Ovary (tissue), 10 donors: ENCODE measurements at places on chromosomes 5 and 9.

GRCh38 chr5:122602700-122603099 lies 172.2 kb upstream of the SNX2 start:
- DNase-seq, result no peak

- no peak for DNase-seq
Measured at GRCh38 chr5:149518620-149519019, 32.6 kb downstream of the CSNK1A1 start.

DNA sequence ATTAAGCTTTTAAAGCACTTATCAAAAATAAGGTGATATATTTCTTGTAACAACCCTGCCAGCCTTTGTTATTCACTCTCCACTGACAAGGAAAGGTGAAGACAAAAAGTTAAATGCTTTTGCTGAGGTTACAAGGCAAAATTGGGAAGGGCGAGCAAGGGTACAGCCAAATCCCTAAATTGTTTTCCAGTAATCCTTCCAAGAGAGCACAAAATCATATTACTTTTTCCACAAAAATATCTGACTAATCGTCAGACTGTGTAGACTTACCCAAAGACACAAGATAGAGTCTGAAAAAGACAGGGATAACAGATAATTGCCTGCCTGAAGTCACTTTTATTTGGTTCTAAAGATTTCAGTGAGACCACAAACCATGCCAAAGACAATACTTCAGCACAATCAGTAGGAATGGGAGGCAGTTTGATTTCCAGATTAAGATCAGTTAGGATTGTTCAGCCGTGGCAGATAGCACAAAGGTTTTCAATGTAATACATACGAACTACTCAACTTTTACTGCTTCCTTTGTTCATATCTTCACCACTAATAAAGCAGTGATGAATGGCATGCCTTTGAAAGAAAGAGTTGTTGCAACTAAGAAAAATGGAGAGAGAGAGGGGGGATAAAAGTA lies 383.8 kb upstream of the TUSC1 start:
- DNase-seq, result no peak

DNA sequence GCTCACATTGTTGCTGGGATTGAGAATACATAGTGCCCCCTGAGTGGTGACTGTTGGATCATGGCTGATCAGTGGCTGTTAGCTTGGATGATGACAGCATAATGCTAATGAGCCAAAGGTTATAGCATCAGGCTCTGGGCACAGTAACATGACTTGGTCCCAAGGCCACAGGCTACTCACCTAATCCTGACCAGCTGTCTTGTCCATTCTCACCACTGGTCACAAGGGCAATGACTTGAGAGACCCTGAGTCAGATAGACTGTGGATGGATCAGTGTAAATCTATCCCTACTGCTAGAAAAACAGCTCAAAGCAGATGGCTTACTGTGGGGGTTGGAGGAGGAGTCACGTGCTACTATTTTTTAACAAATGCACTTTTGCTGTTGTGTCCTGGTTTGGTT lies 74.7 kb downstream of the AOPEP start:
- no peak for DNase-seq

GRCh38 chr5:15333091-15333490 lies 166.9 kb upstream of the FBXL7 start:
- DNase-seq, result no peak

GRCh38 chr5:140408750-140409241 lies 7.2 kb downstream of the ANKHD1 start:
- no peak for DNase-seq

DNA sequence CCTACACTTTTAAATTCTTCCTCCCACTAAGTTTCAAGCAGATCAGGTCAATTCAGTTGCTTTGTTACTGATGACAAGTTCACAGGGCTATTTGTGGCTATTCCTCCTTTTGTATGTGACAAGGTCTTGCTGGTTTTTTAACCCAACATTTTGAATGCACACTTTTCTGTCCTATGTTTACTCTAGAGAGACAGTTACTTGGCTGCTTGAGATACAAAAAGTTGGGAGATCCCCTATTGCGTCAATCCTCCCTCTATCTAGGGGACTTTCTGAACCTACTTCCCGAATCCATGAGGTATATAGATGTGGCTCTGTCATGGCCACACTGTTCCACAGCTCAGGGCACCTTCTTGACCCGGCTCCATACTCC lies 386.7 kb downstream of the NTRK2 start:
- DNase-seq, result no peak

GRCh38 chr5:42494414-42494813 lies 71.2 kb downstream of the GHR start:
- no peak for DNase-seq

GRCh38 chr5:8458038-8458383 lies 589.1 kb downstream of the MTRR start:
- DNase-seq, result no peak

DNA sequence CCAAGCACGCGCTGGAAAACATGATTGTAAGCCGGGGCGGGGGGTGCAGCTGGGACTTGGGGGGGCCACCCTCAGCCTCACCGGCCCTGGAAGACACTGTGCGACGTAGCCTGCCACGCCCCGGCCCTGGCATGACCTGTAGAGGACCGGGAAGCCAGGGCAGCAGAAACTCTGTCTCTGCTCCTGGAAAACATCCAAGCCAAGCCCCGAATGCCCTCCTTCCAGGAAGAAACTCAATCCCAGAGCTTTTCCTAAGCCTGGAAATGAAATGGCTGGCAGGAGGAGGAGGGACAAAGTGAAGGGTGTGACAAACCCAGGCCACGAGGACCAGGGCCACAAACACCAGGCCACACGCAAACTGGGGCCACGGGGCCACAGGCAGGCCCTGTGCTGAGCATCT lies 55.4 kb downstream of the KCNT1 start:
- no peak for DNase-seq

DNA sequence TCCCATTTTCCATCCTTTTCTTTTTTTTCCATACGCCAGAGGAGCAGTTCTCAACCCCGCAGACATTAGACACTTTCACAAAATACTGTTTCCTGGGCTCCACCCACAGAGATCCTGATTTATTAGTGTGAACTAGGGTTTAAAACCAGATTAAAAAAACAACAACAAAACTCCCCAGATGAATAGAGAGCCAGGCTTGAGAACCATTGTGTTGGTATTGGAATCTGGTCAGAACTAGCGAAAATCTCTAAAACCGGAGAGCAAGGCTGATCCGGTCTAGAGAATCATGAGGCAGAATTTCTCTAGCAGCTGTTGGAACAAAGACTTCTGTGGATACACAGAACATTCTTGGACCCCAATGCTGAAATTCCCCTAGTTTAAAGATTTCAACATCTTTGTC lies 173.0 kb downstream of the PCSK1 start:
- DNase-seq, result no peak

GRCh38 chr5:140112685-140113179 lies 1.2 kb upstream of the PURA start:
- no peak for DNase-seq

GRCh38 chr9:100379862-100380261 lies 27.1 kb upstream of the TEX10 start:
- DNase-seq, result no peak

DNA sequence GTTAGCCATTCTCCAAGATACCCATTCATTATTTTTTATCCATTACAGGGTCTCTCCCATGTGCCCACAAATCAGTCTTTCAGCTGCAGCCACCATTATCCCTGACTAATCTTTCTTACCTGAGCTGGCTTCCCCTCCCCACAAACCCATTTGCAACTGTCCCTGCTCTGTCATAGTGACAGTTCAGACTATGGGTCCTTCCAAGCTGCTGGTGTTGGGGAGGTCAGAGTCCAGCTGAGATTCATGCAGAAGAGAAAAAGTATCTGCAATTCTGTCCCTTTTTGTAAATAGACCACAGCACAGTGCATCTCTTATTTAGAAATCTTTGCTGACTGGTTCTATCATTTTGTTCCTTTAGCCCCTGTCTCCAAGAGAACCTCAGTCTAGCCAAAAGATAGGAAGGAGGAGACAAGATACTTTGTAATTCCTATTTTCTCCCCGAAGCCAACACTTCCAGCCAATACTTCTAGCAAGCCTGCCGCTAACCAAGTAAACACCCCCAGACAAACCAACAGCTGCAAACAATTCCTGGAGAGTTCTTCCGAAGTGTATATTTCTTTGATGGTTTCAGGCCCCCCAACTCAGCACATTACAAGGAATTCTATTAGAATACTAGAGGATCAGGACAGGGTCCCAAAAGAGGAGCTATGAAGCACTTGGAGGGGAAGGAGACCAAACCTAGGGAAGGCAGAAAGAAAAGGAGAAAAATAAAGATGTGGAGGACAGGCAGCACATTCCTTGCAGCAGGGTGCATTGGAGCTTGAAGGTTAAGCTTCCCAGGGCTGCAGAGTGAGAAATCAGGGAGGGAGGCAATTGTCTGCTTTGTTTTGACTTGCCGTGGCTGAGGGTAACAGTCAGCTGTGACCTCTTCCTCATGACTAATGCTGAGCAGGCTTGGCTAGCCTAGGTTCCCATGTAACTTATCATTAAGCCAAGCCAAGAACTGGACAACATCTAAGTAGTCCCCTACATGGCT lies 148.5 kb downstream of the SGCD start:
- DNase-seq, result peak; percentile 74

DNA sequence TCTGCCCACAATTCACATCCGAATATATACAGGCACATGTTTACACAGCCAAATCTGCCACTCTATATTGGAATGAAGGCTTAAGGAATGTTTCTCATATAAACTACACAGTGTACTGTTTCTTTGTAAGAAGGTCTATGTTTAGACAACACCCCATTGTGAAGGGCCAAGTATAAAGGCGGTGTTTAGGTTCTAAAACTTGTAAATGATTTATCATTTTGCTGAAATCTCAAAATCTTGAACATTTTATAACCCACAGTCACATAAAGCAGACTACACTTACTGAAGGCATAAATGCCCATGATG lies 94.0 kb downstream of the ZNF608 start:
- no peak for DNase-seq

GRCh38 chr5:163677092-163677491 lies 171.7 kb downstream of the MAT2B start:
- no peak for DNase-seq

GRCh38 chr5:97425511-97425910 lies 242.5 kb upstream of the RIOK2 start:
- DNase-seq, result no peak

DNA sequence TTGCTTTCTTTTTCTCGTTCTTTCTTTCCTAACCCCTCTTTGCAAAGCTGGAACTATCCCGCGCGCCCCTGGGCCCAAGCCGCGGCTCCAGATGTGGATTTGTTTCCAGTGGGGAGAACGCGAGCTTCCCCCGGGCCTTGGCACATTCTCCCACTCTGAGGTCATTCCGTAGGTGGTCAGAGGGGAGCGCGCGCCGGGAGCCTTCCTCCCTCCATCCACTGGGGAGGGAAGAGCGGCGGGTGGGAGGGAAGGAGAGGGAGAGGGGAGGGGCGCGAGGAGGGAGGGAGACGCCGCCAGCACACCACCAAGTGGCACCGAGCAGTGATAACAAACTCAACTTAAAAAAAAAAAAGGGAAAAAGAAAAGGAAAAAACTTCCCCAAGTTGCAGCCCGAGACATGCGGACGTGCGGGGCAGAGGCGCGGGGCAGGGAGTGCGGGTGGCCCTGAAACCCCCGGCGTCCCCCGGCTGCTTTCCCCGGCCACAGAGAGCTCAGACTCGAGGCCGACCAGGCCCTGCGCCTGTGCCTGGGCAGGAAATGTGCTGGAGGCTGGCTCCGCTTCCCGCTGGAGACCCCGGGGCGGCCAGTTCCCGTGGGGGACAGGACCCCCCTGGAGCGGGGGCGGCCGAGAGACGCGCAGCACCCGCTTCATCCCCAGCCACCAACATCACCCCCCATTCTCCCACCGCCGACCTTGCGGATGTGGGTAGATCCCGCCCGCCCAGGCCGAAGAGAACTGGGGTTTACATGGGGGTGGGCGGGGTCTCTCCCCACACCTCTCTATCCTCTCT lies 3.1 kb downstream of the IER5L start:
- peak; percentile 93 for DNase-seq

DNA sequence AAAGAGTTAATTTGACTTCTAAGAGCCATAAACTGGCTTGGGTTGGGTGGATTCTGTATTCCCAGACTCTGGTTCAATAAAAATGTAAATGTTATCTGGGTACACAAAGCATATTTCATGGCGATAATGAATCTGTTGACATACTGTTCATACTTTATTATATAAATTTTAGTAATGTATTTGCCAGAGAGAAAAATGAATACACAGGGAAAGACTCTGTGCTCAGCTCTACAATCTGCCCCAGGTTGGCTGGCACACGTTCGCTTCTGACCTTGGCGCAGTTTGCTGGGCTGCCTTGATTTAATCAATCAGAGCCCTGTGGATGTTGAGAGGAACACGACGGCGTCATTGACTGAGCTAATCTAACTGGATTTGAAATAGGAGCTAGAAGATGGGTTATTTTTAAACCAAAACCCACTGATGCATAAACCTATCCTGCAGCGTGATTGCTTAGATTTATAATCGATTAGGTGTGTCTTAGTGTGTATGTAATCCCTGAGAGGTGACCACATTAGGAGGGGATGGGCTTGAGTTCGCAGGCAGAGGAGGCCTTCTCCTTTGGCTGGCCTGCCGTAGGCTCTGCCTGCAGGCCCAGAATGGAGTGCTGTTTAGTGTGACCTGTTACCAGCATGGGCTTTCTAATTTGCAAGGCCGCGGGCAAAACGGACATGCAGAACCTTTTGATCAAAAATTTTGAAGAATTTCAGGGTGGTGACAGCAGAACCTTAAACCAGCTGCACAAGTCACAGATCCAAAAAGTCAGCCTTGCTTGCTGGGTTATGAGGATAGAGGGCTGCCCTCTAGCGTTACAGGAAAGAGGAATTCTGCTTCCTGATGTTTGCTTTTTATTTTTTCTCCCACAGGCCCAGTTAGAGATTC lies 3.9 kb upstream of the ADCY2 start:
- no peak for DNase-seq

- no peak for DNase-seq
Measured at GRCh38 chr5:135255461-135256178, 143.4 kb downstream of the MACROH2A1 start.

GRCh38 chr9:70093944-70094343 lies 50.3 kb downstream of the MAMDC2 start:
- no peak for DNase-seq

DNA sequence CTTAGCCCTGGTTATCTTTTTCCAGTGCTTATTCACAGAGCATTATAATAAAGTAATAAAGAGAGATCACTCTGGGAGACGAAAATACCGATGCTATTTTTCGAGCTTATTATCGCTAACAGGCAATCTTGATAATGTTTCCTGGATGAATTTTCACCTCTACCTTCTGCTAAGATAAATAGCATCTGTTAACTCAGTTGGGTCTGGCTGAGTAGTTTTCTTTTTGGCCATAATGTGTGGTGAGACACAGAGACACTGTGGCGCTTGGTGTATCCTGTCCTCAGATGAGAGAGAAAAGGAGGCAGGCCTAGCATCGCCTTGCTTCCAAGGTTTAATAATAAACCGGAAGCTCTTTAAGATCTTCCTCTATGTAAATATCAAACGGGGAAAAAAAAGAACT lies 46.2 kb upstream of the CDH12 start:
- DNase-seq, result no peak

DNA sequence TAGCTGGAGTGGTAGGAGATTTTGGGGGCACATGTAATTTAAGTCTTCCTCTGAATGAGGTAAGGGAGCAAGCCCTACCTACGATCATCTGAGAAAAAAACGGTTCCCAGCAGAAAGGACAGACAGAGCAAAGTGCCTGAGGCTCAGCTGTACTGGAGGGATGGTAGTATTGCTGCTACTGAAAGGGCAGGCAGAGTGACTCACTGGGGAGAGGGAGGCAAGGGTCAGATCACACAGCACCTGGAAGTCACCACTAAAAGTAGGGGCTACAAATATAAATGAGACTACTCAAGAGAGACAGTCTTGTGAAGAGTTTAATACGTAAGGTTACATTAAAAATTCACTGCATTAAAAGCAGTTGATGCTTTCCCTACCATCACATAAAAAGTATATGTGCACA lies 75.9 kb downstream of the NFIB start:
- no peak for DNase-seq
